Progenitor cell of endocrine pancreas (in vitro differentiated cells): ENCODE measurements at places on chromosomes 3 and 15.

DNA sequence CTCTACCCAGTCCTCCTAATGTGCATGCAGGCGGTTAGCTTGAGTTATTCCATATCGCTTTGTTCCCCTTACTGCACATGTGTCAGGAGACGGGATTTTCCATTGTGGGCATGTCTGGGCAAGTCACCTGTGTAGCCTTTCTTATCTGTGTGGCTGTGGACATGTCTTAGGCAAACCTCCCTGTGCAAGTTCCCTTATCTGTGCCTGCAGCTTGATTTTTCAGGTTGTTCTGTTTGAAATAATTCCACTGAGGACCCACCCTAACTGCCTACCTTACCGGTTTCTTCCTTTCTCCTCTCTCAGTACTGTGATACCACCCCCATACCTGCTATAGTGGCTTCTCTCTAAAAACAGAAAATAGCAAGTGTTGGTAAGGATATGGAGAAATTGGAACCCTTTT, 113.6 kb downstream of the NEO1 start:
- DNase-seq, result no peak

- DNase-seq, result no peak
Observed at GRCh38 chr3:33577588-33577987, 137.4 kb upstream of the UBP1 start.

- DNase-seq, result no peak
Observed at GRCh38 chr3:70281663-70282062, 30.8 kb downstream of the MDFIC2 start.

GRCh38 chr15:71002316-71002715, 109.7 kb downstream of the LRRC49 start:
- no peak for DNase-seq

GRCh38 chr3:58151637-58152036, 59.1 kb downstream of the DNASE1L3 start:
- no peak for DNase-seq

GRCh38 chr3:190534386-190534785, 20.5 kb downstream of the IL1RAP start:
- DNase-seq, result no peak

DNA sequence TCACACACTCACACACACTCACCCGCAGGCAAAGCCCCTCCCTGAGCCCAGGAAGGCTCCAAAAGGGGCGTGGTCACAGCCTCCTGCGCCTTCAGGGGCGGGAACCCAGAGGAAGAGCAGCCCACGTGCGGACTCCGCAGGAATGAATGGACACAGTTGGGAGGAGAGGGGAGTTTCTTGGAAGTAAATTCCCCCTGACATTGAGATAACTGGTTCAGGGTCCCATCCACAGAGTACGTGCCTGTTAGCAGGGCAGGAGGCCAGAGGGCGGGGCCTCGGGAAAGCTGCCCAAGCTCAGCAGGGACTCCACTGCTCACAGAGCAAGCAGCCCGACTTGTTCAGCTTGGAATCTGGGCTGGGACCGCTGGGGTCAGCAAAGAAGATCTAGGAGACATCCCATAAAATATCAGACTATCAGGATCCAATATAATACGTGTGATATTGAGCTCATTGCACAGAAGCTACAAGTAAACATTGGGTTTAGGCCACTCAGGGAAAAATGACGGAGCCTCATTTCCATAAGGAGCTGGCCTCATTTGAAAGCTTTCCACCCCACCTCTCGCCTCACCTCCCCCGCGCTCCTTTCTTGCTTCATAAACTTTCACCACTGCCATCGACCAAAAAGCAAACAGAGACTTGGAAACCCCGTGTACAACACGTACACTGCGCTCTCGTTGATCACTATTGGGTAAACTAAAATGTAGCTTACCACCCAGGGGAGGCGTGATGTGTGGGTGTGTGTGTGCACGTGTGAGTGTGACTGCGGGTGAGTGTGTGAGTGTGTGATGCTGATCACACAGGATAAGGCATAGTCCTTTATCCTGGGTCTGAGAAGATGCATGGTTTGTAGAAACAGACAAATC, 36.0 kb downstream of the TM2D3 start:
- no peak for DNase-seq

- DNase-seq, result no peak
Observed at GRCh38 chr3:100165926-100166550, 51.7 kb upstream of the FILIP1L start.

GRCh38 chr3:100023150-100023549, 91.2 kb downstream of the FILIP1L start:
- DNase-seq, result no peak

- no peak for DNase-seq
Observed at GRCh38 chr3:97882975-97883598, 61.3 kb downstream of the CRYBG3 start.

DNA sequence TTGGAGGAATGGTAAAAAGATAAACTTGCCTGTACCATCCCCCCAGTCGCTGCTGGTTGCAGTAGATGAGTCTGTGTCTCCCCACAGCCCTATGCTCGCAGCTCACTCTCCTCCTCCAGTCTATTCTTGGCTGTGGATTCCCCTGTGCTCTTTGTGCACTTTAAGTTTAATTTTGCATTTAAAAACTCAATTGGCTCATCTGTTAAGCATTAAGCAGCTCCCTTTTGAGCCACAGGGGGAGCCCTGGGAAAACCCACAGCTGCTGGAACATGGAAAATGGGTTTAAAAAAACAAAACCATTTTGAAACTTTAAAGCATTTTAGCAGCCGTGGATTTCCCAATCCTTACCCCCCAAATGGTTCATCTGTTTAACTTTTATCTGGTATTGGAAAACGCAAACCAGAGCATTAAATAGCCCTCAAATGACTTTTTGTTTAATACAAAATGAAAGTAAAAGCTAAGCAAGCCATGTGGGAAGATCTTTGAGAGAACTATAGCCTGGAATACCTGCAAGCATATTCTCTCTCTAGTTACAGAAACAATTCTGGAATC, 536.9 kb downstream of the ZIC1 start:
- DNase-seq, result no peak

- no peak for DNase-seq
Observed at GRCh38 chr15:85137489-85138168, 156.0 kb downstream of the PDE8A start.

DNA sequence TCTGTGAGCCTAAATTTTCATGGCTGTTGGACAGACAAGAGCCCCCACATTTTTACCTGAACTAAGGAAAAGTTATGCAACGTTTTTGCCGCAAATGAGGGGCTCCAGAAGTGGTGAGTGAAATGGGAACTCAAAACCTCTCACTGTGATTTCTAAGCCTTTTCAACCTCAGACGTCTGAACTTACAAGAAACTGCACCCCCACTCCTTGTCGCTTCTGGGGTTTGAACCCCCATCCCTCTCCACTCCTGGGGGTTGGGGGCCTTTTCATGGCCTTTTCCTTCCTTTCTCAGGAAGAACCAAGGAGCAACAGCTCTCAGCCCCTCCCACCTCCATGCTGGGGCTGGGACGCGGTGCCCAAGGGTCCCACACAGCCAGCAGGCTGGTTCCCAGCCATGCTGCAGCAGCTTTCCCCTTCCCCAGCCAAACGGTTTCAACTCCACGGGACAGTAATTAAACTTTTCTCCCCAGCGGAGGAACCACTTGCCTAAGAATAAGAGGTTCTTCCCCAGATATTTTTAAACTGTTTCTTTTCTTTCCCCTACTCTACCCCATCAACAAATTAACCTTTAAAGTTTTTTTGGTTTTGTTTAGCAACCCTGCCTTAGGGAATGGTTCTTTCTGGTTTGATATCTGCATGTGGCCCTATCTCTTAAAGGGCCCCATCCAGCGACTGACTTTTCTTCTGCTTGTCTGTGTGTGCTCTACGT, 387.6 kb upstream of the CBLB start:
- no peak for DNase-seq

- no peak for DNase-seq
Observed at GRCh38 chr3:75218577-75218976, 445.6 kb upstream of the FRG2C start.

GRCh38 chr3:47715928-47716327, 65.8 kb downstream of the SMARCC1 start:
- DNase-seq, result no peak

- DNase-seq, result peak; percentile 18
Observed at GRCh38 chr15:33735637-33736247, 232.6 kb upstream of the CHRM5 start.

GRCh38 chr3:128424508-128425069, 42.1 kb downstream of the DNAJB8 start:
- no peak for DNase-seq

DNA sequence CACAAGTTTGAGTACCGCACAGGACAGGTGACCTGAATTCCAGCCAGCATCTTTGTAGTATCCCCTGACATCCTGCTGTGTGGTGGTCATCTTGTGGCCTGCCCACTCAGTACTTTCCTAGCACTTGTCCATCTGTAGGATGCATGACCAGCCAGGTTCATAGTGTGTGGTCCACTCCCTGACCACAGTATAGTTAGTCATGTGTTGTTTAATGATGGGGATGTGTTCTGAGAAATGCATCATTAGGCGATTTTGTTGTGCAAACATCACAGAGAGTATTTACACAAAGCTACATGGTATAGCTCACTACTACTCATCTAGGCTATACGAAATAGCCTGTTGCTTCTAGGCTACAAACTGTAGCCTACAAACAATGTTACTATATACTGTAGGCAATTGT, 16.9 kb upstream of the RBPMS2 start:
- DNase-seq, result no peak

GRCh38 chr3:156729460-156730179, 55.2 kb downstream of the TIPARP start:
- no peak for DNase-seq

DNA sequence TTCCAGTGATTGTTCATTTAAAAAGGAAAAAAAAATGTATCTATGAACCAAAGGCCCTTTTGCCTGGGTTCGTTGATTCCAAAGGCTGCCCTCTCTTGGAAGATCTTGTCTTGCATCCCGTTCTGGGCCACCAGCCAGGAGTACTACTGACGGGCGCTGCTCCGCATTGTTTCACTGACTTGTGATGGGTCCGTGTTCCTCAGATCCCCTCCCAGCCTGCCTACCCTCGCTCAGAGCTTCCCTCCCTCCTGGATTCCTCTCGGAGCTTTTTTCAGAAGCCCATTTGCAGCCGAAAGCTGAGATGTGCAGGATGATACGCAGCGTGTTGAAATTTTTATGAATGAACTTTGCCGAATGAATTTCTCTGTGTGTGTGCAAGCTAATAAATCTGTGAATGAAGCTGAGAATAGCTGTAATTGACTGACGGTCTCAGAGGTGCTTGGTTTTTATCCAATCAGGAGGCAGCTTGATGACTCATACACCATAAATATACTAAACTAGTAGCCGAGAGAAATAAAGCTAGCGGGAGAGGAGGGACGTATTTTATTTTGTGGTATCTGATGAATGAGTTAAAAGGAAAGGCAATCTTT, at the start of gene SHC4:
Gene SHC4 (minus strand): TSS at position 396 of the 590 bp plus-strand sequence. CDS start 904 bp downstream, outside the sequence.
- DNase-seq, result no peak

DNA sequence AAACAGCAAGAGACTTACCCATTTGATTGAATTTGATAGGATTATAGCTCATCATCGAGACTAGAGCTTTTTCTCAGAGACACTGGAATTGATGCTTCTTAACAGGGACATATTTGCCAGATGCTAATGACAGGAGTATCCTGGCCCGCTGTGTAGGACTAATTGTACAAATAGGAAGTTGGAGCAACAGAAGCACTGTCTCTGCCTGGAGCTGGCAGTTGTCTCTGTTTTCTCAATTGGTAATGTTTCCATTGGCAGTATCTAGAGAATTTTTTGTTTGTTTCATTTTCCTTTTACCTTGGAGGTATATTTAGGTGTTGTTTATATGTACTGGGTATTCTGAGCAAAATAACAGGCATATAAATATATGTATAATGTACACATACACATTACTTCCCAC, 8.9 kb upstream of the PCOLCE2 start:
- DNase-seq, result no peak

DNA sequence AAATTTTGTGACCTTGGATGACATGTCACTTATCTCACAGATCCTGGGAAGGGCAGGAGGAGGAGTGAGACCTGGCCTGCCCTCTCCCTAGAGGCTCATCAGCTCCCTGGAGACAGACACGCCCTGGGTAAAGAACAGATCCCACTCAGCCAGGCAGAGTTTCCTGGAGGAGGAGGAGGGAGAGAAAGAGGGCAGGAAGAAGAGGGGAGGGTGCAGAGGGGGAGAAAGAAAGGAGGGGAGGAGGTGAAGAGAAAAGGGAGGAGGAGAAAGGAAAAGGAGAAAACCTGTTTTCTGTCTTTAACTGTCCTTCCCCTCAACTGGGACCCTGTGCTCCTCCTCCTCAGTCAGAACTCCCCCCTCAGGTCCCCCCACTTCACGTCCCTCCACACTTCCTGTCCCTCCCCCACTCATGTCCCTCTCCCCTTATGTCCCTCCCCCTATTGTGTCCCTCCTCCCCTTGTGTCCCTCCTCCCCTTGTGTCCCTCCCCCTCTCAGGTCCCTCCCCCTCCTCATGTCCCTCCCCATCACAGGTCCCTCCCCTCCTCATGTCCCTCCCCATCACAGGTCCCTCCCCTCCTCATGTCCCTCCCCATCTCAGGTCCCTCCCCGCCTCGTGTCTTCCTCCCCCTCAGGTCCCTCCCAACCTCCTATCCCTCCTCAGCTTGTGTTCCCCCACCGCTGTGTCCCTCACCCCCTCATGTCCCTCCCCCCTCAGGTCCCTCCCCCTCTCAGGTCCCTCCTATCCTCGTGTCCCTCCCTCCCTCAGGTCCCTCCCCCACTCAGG, 52.3 kb upstream of the CGNL1 start:
- DNase-seq, result no peak

DNA sequence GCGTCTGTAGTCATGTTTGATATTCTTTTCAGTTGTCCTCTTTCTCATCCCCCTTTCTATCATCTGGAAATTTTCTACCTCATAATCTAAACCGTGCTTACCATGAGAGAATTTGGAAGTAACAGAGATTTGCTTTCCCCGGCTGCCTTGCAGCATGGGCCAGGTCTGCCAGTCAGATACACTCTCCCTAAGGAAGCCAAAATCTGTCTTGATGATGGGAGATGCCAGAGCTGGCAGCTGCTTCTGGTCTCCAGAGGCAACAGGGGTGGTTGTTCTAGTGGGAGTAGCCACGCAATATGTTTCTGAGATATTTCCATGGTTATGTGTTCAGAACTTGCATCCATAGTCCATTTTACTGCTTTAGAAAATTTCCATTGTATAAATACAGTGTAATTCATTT, 218.9 kb upstream of the RORA start:
- DNase-seq, result no peak

- DNase-seq, result no peak
Observed at GRCh38 chr3:3110299-3110630, at the start of gene IL5RA. Gene IL5RA, minus strand, starts transcription at chr3:3110374. Its CDS starts 5,390 bp downstream, at chr3:3104984.

DNA sequence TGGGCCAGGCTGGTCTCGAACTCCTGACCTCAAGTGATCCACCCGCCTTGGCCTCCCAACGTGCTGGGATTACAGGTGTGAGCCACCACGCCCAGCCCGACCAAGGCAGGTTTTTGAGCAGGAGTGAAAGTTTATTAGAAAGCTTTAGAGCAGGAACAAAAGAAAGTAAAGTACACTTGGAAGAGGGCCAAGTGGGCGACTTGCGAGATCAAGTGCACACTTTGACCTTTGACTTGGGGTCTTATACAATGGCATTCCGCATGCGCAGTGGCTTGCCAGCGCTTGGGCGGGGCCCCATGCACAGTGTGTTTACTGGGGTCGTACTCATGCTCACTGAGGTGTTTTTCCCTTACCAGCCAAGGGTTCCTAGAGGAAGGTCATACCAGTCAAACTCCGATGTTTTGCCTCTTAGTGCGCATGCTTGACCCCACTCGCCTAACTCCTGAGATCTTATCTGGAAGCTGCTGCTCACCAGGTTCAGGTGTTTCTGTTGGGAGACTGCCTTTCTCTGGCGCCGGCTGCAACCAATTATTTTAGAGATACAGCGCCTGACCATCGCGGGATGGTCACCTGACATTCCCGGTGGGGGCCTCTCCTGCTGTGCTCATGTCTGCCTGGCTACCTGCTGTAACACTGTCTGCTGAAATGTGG, 46.9 kb upstream of the FLNB start:
- no peak for DNase-seq
